Hepatocyte (in vitro differentiated cells): ENCODE measurements at places on chromosomes 12 and 14.

DNA sequence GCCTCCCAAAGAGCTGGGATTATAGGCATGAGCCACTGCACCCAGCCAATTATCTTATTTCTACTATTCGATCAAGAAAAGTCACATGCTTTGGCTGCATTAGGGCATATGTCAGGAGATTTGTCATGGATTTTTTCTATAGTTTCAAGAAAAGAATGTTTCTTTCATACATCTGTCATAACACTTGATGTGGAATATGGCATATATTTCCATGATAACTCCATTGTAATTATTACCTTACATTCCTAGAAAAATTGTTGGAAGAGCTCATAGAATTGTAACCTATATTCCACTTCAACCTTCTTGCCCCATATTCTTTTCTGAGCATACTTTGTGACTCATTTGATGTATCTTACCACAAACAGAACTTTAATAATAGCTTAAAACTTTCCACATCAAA is 740.9 kb upstream of the FLRT2 start:
- H3K27me3 ChIP-seq, result no peaks in the 10 kb centered on the region
- no peak overlapping the region for H3K27ac ChIP-seq
- H3K4me1 ChIP-seq, result no peaks in the 10 kb centered on the region
- no peak overlapping the region for H3K4me3 ChIP-seq

GRCh38 chr12:120350576-120351350 is 18.2 kb downstream of the MSI1 start:
- no peak for DNase-seq
- H3K4me3 ChIP-seq, result no peak overlapping the region
- H3K36me3 ChIP-seq, result no peaks in the 10 kb centered on the region
- H3K27me3 ChIP-seq, result no peaks in the 10 kb centered on the region
- no peak overlapping the region for H3K27ac ChIP-seq

DNA sequence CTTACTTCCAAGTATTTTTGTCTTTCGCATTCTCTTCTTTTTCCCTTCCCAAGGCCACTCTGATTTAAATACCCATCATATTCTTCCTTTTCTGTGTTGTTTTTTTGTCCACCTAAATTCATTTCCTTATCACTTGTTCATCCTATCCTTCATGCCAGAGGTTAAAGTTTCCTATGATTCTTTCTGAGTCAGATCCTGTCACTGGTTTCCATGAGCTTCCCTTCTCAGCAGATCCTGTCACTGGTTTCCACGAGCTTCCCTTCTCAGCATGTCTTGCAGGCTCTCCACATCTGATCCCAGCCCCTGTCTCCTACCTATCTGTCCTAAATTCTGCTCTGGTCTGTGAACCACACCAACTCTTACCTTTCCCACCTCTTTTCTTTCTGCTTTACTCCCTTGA is 311.8 kb upstream of the RGS6 start:
- H3K27me3 ChIP-seq, result no peaks in the 10 kb centered on the region
- H3K36me3 ChIP-seq, result no peaks in the 10 kb centered on the region
- H3K27ac ChIP-seq, result no peak overlapping the region
- no peak overlapping the region for H3K4me3 ChIP-seq
- DNase-seq, result no peak

DNA sequence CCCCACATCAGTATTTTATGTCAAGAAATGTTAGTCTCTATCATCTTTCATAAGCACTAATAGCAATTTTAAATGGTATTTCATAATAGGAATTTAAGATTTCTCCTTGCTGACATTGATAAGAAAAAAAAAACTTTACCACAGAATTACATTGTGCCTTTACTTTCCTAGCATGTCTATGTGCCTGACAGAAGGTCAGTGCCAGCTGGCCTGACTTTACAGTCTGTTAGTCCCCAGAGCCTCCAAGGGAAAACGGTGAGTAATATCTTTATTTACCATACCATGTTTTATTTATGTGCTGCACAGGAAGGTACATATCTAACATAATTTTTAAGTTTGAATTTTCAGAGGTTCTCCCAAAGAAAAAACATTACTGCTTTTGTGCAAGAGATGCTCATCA is 152.0 kb upstream of the AEBP2 start:
- no peak overlapping the region for H3K4me3 ChIP-seq
- no peaks in the 10 kb centered on the region for H3K36me3 ChIP-seq
- H3K4me1 ChIP-seq, result no peaks in the 10 kb centered on the region
- no peaks in the 10 kb centered on the region for H3K27me3 ChIP-seq

DNA sequence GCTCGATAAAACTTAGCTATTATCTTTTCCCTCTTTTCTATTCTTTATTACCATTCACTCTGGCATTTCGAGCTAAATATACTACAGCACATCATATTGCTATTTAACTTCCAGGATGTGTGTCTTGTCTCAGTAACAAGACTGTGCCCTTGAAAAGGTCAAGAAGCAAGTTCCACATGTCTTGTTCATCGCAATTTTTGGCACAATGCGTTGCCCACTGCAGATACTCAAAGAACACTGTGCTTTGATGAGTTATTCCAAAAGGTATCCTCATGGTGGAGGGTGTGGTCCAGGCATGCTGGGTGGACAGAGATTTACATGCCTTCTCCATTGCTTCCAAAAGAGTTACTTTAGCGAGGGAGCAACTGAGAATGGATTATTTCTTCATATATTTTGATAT is 6.6 kb downstream of the E2F7 start:
- no peaks in the 10 kb centered on the region for H3K36me3 ChIP-seq
- no peak overlapping the region for H3K27ac ChIP-seq

DNA sequence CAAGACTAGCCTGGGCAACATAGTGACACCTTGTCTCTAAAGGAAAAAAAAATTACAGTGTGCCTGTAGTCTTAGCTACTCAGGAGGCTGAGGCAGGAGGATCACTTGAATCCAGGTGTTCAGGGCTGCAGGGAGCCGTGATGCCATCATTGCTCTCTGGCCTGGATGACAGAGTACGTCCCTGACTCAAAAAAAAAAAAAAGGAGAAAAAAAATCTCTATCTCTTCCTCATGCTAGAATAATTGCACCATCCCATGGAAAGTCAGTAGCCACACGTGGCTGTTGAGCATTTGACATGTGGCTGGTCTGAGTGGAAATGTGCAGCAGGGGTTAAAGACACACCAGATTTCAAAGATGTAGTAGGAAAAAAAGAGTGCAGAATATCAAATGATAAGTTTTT is 3.8 kb downstream of the RILPL1 start:
- no peak overlapping the region for H3K27ac ChIP-seq
- DNase-seq, result no peak
- H3K4me1 ChIP-seq, result peaks cover 13% of the 10 kb centered on the region
- H3K36me3 ChIP-seq, result no peaks in the 10 kb centered on the region

DNA sequence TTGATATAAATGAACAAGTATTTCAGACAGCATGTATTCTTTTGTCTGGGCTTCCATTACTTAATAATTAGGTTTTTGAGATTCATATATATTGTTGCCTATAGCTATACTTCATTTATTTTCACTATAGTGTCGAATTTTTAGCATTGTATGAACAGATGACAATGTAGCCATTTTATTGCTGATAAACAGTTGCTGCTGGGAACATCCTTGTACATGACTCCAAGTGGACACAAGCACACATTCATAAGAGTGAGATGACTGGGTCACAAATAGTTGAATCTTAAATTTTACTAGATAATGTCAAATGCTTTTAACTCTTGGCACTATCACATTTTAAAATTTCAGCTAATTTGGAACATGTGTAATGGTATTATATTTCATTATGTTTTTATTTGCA is 19.3 kb upstream of the PHC1 start:
- DNase-seq, result no peak
- no peaks in the 10 kb centered on the region for H3K4me1 ChIP-seq
- H3K27ac ChIP-seq, result no peak overlapping the region
- H3K36me3 ChIP-seq, result no peaks in the 10 kb centered on the region

DNA sequence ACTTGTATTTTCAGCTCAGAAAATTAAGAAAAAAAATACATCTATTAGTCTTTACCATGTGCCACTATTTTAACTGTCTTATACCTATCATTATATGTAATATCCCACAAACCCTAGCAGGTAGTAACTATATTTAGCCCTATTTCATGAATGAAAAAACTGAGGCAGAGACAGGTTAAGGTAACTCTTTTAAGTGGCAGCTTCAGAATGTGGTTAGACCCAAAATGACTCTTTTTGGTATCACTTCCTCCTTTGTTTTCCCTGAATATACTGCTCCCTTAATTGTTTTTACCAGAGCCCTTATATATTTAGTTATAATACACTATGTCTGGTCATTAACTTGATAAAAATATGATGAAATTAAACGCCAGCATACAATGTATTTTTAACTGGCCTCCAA is 235.6 kb upstream of the RPL10L start:
- no peaks in the 10 kb centered on the region for H3K27me3 ChIP-seq
- H3K4me1 ChIP-seq, result no peaks in the 10 kb centered on the region
- H3K36me3 ChIP-seq, result no peaks in the 10 kb centered on the region
- H3K27ac ChIP-seq, result no peak overlapping the region
- no peak overlapping the region for H3K4me3 ChIP-seq
- DNase-seq, result no peak

GRCh38 chr12:22527999-22528398 is 16.3 kb downstream of the C2CD5 start:
- no peak overlapping the region for H3K4me3 ChIP-seq
- no peak for DNase-seq
- no peak overlapping the region for H3K27ac ChIP-seq
- H3K36me3 ChIP-seq, result no peaks in the 10 kb centered on the region
- no peaks in the 10 kb centered on the region for H3K4me1 ChIP-seq
- no peaks in the 10 kb centered on the region for H3K27me3 ChIP-seq

- no peaks in the 10 kb centered on the region for H3K36me3 ChIP-seq
- H3K4me3 ChIP-seq, result no peak overlapping the region
- no peak for DNase-seq
- H3K27me3 ChIP-seq, result no peaks in the 10 kb centered on the region
- H3K4me1 ChIP-seq, result no peaks in the 10 kb centered on the region
These were observed 200.9 kb downstream of the APAF1 start for GRCh38 chr12:98845957-98846356.

DNA sequence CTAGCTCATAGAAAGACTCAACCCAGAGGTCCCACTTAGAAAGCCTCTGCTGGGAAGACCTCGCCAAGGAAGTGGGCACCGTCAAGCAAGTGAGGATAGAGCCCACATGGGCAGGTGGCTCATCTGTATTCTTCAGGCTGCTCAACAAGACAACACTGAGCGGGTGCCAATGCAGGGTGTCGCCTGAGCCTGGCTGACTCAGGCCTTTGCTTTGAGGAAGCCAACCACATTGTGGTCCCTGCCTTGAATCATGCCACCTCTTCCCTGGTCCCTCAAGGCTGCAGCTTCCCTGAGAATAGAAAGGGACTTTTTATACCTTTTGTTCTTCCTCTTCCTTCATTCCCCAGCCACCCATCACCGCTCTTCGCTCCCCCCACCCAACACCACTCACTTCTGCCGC is 2.1 kb upstream of the RNASE13 start:
- peaks cover 19% of the 10 kb centered on the region for H3K4me1 ChIP-seq
- H3K27me3 ChIP-seq, result no peaks in the 10 kb centered on the region
- no peak overlapping the region for H3K4me3 ChIP-seq

- no peak overlapping the region for H3K27ac ChIP-seq
- peak; percentile 84 for DNase-seq
- H3K27me3 ChIP-seq, result peaks cover 64% of the 10 kb centered on the region
- H3K4me3 ChIP-seq, result peak overlapping the region; percentile 54
- peaks cover 8% of the 10 kb centered on the region for H3K4me1 ChIP-seq
- H3K36me3 ChIP-seq, result no peaks in the 10 kb centered on the region
These were observed 2.2 kb downstream of the MMP17 start for GRCh38 chr12:131830335-131830913.

DNA sequence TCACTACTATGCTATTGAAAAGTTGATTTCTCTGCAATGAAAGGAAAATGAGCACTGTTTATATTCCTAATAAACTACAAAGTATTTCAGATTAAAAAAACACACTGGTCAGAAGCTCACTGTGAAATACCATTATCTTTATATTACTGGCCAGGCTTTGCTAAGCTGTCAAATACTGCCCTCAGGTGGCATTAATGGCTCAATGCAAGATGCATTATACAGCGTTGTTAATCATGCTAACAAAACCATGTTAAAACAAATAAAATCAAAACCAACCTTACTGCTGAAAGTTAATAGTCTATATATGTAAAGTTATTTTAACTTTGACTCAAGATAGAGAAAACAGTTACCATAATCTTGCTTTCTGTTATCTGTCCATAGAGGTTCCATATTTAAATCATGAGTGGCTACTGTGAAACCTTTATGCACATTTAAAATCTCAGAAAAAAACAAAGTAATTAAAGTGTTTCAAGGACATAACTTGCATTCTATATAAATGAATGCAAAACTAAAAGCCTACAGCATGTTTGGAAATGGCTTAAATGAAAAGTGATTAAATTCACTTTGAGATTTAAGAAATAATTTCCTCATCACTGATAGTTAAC is 121.7 kb downstream of the RALGAPA1 start:
- no peaks in the 10 kb centered on the region for H3K4me1 ChIP-seq
- peak; percentile 73 for DNase-seq
- H3K27ac ChIP-seq, result no peak overlapping the region
- H3K27me3 ChIP-seq, result no peaks in the 10 kb centered on the region
- no peaks in the 10 kb centered on the region for H3K36me3 ChIP-seq
- no peak overlapping the region for H3K4me3 ChIP-seq

DNA sequence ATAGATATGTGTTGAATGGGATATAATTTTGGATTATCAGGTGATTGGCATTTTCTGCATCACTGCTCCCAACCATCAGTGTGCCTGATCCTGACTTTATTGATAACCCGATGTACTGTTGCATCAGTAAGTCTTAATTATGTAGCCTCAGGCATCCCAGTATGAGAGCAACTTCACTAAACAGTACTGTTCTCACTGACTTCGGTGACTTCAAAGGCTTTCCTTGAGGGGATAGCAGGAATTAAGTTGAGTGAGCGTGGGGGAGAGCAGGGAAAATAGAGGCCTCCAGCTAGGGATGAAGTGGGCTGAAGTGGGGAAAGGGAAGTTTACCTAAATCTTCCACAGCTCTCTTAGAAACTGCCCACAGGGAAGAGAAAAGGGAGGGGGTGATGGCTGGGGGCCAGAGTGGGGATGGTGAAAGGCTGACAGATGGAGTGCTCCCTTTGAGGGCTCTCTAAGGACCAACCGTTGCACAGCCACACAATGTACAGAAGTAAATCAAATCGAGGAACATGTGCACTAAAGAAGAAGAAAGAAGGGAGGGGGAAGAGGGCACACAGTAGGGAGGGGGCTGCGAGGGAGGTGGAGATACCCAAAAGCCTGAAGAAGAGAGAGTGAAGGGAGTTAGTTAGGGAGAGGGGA is 10.7 kb upstream of the NEUROD4 start:
- H3K27ac ChIP-seq, result no peak overlapping the region
- no peaks in the 10 kb centered on the region for H3K36me3 ChIP-seq
- no peak overlapping the region for H3K4me3 ChIP-seq
- H3K4me1 ChIP-seq, result no peaks in the 10 kb centered on the region
